Dorsolateral prefrontal cortex (tissue), 122 donors: ENCODE measurements at places on chromosomes 6 and 20. TPM values are rescaled to one million over a fixed set of nuclear protein-coding genes. Genes with fewer than 3 reads are reported as not detected.

Gene GSTA3
- total RNA-seq, result not detected

Gene CLPSL2
- not detected for total RNA-seq

Gene MOG
- total RNA-seq, result 218 TPM

Gene MYBL2
- not detected for total RNA-seq

Gene KCNQ5
- total RNA-seq, result 73.7 TPM

Gene WFDC10B
- total RNA-seq, result not detected

Gene BTN1A1
- total RNA-seq, result not detected

Gene GRM1
- total RNA-seq, result 28.9 TPM

Gene SNAP91
- 276 TPM for total RNA-seq

Gene JPH2
- total RNA-seq, result not detected
